Iris pigment epithelial cell (primary cell): ENCODE measurements at places on chromosomes 6 and 20.

DNA sequence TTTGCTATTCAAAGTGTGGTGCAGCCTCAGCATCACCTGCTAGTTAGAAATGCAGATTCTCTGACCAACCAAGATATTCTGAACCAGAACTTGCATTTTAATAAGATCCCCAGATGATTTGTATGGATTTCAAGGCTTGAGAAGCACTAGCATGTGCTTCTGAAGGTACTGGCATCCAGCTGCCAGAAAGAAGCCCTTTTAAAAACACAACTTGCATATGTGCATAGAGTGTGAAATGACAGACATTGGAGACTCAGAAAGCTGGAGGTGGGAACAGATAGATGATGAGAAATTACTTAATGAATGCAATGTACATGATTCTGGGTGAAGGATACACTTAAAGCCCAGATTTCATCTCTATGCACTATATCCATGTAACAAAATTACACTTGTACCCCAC lies 409.3 kb upstream of the SPTLC3 start:
- DNase-seq, result no peak

DNA sequence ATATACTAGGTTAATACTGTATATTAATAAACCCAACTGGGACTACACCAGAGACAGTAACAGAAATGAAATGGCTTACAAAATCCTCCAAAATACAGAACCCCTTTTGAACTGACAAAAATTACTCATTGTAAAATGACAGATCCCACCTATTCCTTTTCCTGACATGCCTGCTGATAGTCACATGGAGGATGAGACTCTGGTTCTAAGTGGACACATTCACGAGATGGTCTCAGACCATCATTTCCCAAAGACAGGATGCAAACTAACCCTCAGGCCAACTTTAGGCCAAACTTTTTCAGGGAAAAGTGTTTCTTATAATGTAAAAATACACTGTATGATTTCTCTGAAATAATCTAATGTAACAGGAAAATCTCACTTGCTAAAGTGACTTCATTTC lies 22.5 kb downstream of the TBC1D7 start:
- DNase-seq, result no peak

DNA sequence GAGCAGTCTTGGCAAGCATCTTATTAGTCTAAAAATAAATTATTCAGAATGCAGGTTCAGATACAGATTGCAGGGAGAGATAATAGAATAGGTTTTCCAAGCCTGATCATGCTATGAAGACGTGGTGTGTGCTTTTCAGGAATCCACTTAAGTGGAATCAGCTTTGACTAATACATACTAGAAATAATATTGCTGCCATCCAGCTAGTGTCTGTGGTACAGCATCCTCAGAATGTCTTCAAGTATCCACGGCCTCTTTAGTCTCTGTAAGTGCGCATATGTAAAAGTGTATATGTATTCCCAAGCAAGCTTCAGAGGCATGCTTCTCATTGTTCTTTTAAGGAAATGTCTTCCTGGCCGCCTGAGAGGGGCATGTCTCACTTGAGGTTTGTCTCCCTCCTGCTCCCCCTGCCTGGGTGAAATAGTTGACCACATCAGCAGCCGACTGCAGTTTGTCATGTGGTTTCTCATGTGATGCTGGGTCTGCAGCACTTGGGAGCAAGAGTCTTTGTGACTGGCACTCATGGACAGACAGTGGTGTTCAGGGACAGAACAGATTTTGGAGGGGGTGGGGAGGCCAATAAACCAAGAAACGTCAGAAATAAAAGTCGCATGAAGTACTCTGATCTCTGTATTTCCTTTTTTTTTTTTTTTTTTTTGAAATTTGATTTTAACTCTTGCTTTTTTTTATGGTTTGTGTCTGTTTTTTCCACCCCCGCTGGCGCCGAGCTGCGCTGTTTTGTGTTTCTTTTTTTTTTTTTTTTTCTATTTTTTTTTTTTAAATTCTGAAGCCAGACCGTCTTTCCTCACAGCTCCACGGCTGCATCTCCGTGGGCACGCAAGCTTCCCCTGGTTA lies 150.8 kb downstream of the PRL start:
- DNase-seq, result peak; percentile 58

DNA sequence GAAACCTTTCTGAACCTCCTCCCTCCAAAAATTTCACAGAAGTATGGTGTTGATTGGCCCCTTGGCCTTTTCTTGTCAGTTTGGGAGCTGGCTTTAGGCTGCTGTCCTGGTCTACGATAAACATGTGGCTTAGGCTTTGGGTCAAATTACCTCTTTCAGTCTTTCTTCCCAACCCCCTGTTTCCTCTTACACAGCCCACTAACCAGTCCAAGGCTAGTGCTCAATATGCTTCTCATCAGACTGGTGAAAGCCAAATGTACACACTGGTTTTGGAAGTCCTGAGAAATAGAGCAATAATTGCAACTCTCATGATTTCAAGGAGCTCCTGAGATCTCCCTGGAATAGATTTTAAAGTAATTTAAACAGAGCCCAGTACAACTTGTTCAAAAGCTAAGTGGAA lies 933.7 kb upstream of the GJE1 start:
- DNase-seq, result peak; percentile 77

- DNase-seq, result no peak
Observed at GRCh38 chr6:153405931-153406330, 274.8 kb upstream of the RGS17 start.

- peak; percentile 34 for DNase-seq
Observed at GRCh38 chr6:13573669-13574110, 711 bp upstream of the SIRT5 start.

DNA sequence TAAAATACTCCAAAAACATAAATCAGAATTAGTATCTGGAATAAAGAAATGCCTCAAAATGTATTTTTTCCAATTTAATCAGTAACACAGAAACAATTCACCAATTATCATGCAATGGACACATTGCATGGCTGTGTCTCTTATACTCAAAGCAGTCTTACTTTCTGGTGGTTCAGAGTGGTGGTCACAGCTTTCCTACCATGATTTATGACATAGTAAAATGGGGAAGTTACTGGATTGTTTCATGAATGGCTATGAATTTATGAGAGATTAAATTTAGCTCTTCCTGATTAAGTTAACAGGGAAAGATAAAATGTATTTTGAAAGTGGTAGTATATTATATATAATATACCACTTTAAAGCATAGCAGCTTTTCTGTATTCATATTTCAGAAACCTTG lies 331.5 kb upstream of the MAP3K7 start:
- no peak for DNase-seq

- peak; percentile 75 for DNase-seq
Observed at GRCh38 chr6:157045831-157046454, 268.8 kb downstream of the ARID1B start.

DNA sequence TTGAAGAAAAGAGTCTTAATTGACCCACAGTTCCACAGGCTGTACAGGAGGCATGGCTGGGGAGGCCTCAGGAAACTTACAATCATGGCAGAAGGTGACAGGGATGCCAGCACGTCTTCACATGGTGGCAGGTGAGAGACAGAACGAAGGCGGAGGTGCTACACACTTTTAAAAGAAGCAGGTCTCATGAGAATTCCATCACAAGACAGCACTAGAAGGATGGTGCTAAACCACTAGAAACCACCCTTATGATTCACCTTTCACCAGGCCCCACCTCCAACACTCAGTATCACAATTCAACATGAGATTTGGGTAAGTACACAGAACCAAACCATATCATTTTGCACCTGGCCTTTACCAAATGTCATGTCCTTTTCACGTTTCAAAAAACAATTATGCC lies 20.9 kb downstream of the TAGAP start:
- DNase-seq, result no peak

GRCh38 chr20:15763366-15763765 lies 809.9 kb downstream of the KIF16B start:
- peak; percentile 1 for DNase-seq

- no peak for DNase-seq
Observed at GRCh38 chr20:49267327-49267726, 10.5 kb downstream of the ZNFX1 start.

GRCh38 chr6:3523271-3523670 lies 66.4 kb upstream of the SLC22A23 start:
- DNase-seq, result no peak

DNA sequence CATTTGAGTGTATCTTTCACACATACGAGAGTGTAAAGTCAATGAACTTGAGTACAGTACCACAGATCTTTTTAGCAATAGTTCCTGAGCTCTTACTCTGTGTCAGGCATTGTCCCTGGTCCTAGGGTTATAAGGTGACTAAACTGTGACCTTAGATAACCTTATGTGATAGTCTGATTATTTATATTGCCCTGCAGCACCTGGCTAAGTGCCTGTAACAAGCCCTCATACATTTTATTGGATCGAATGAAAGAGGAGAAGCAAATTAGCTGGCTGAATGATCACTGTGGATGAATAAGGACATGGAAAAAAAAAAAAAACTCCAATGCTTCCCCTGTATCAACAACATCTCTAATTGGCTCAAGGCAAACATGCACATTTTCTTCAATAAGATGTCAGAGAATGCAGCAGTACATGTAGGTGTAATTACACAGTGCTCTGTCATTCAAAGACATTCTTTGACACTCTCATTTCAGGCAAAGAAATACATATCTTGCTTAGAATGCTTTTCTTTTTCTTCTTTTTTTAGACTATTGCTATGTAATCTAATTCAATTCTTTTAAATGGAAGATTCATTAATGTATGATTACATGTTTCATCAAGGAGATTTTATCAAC lies 153.4 kb downstream of the PHACTR1 start:
- no peak for DNase-seq

DNA sequence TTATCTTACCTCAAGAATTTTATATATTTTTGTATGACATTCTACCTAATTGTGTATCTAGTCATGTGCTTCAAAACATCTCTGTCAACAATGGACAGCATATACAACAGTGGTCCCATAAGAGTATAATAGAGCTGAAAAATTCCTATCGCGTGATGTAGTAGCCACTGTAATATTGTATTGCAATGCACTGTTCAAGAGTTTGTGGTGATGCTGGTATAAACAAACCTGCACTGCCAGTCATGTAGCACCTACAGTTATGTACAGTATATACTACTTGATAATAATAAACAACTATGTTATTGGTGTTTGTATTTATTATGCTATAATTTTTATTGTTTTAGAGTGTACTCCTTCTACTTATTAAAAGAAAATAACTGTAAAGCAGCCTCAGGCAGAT lies 672.7 kb downstream of the CD109 start:
- DNase-seq, result peak; percentile 73

DNA sequence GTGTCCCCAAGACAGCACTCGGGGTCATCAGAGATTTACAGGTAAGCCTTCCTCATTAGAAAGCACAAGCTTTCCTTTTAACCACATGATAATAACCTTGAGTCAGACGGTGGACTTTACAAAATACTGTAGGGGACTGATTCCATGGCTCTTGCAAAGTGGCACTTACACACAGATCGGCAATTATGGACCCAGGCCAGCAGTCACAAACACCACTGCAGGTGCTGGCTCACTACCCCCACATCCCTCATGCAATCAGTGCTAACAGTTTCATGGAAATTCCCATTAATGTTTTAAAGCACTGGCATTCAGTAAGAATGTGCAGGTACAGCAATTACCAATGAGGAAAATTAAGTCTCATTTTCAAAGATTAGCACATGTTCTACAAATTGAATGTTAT lies 516.5 kb downstream of the PRKN start:
- no peak for DNase-seq

GRCh38 chr6:143400258-143401067 lies 50.0 kb downstream of the ADAT2 start:
- no peak for DNase-seq

GRCh38 chr6:15842727-15843117 lies 179.9 kb upstream of the DTNBP1 start:
- DNase-seq, result no peak
